ENCODE measurements at places on chromosomes 5 and 9. TPM values are rescaled to one million over a fixed set of nuclear protein-coding genes. Genes with fewer than 3 reads are reported as not detected.

Gene HTR1A
- not detected for total RNA-seq

Gene NOXA1
- total RNA-seq = 0.52 TPM

Gene SPATA31D4
- total RNA-seq = not detected

Gene ELL2
- total RNA-seq = 5.7 TPM

Gene IRX1
- 2.1 TPM for total RNA-seq

Gene SAPCD2
- total RNA-seq = 1.0 TPM

Gene TNFSF8
- total RNA-seq = 1.0 TPM

Gene EHMT1
- total RNA-seq = 43.3 TPM
